Activated T-helper 1 cell treated with anti-CD3 and anti-CD28 coated beads, Interleukin-12 subunit alpha, Interleukin-12 subunit beta, Interleukin-2, Interleukin-4 antibody, amounts not matched to agents 30 ng/mL and 10 ng/mL and 1 ng/mL, durations not matched to agents 14 hours and 24 hours and 36 hours (primary cell): ENCODE measurements at places on chromosomes 7 and 10. TPM values are rescaled to one million over a fixed set of nuclear protein-coding genes. Genes with fewer than 3 reads are reported as not detected.

EN2 gene
- not detected in 2 replicates for total RNA-seq

MRLN gene
- total RNA-seq: 0.23 and 0.54 TPM in 2 replicates

STEAP1 gene
- total RNA-seq: 1.9 and 3.3 TPM in 2 replicates

FFAR4 gene
- not detected in 2 replicates for total RNA-seq

VWDE gene
- total RNA-seq: 1.6 and 1.7 TPM in 2 replicates

CRYGN gene
- total RNA-seq: 0.22 TPM in 1 of 2 replicates, not detected in the other

CTBP2 gene
- 0.13 and 0.39 TPM in 2 replicates for total RNA-seq

WNT8B gene
- 0.10 and 0.24 TPM in 2 replicates for total RNA-seq

CFAP43 gene
- total RNA-seq: not detected in 2 replicates

LIPK gene
- not detected in 2 replicates for total RNA-seq

AP4M1 gene
- total RNA-seq: 12.3 and 15.9 TPM in 2 replicates

PTPRE gene
- 40.8 and 41.8 TPM in 2 replicates for total RNA-seq

PON1 gene
- total RNA-seq: not detected in 2 replicates

IFIT1B gene
- total RNA-seq: not detected in 2 replicates

PIK3AP1 gene
- total RNA-seq: 8.2 and 9.9 TPM in 2 replicates

PLXNA4 gene
- 0.13 and 0.15 TPM in 2 replicates for total RNA-seq

C10orf53 gene
- total RNA-seq: not detected in 2 replicates

SLC35G1 gene
- total RNA-seq: 5.6 and 5.8 TPM in 2 replicates
